H1 (cell line): ENCODE measurements at places on chromosomes 5 and 9. TPM values are rescaled to one million over a fixed set of nuclear protein-coding genes. Genes with fewer than 3 reads are reported as not detected.

GRCh38 chr5:139711906-139712224, 63.7 kb downstream of the CXXC5 start:
- peaks cover 33% of the 10 kb centered on the region for H3K4me1 ChIP-seq
- peaks cover 10% of the 10 kb centered on the region; the same call in 1 of the 2 replicates for H3K27me3 ChIP-seq
- no peaks in the 10 kb centered on the region for H3K36me3 ChIP-seq
- peak; percentile 78 for DNase-seq
- peak overlapping the region; percentile 44 for H3K4me3 ChIP-seq

GRCh38 chr5:67983251-67984110, 232.1 kb upstream of the PIK3R1 start:
- no peaks in the 10 kb centered on the region for H3K36me3 ChIP-seq
- H3K4me3 ChIP-seq: no peak overlapping the region
- DNase-seq: no peak
- H3K27me3 ChIP-seq: no peaks in the 10 kb centered on the region
- H3K4me1 ChIP-seq: no peaks in the 10 kb centered on the region

GRCh38 chr9:89810431-89810830, 205.6 kb downstream of the GADD45G start:
- no peak overlapping the region for H3K27ac ChIP-seq
- H3K36me3 ChIP-seq: no peaks in the 10 kb centered on the region
- H3K27me3 ChIP-seq: no peaks in the 10 kb centered on the region
- peaks cover 5% of the 10 kb centered on the region for H3K4me1 ChIP-seq
- no peak for DNase-seq

GRCh38 chr9:110105107-110105506, 102.9 kb downstream of the C9orf152 start:
- no peak overlapping the region for H3K27ac ChIP-seq
- peaks cover 33% of the 10 kb centered on the region for H3K4me1 ChIP-seq
- peaks cover 3% of the 10 kb centered on the region; the same call in 1 of the 2 replicates for H3K36me3 ChIP-seq
- H3K27me3 ChIP-seq: no peaks in the 10 kb centered on the region
- no peak for DNase-seq

- no peaks in the 10 kb centered on the region for H3K36me3 ChIP-seq
- no peak overlapping the region for H3K27ac ChIP-seq
- H3K4me3 ChIP-seq: no peak overlapping the region
- H3K27me3 ChIP-seq: no peaks in the 10 kb centered on the region
Measured at GRCh38 chr9:16121601-16122286, 568.9 kb downstream of the CCDC171 start.

DNA sequence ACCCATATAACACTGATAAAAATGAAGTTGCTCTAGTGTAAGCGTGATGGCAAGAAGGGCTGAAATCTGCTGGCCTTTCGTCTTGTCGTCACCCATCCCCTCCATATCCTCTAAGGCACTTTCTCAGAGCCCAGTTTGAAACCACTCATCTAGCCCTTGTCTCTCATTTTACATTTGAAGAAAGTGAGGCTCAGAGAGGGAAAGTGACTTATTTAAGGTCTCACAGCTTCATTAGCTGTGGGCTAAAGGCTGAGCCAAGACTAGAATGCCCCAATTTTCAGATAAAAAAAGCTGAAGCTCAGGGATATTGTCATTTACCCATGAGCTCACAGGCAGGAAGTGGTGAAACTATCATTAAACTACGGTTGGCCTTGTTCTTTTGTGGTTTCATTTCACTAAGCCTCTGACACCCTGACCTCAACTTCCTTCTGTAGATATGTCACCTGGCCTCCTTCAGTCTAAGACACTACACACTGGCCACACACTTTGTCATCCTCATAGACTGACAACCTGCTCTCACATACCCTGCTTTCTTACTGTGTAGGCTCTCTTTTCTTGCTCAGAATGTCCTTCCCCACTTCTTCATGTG, 176.7 kb upstream of the DMAC1 start:
- no peak overlapping the region for H3K4me3 ChIP-seq
- H3K27me3 ChIP-seq: no peaks in the 10 kb centered on the region
- no peak overlapping the region for H3K27ac ChIP-seq
- H3K4me1 ChIP-seq: no peaks in the 10 kb centered on the region
- no peaks in the 10 kb centered on the region for H3K36me3 ChIP-seq
- DNase-seq: no peak

GRCh38 chr9:38126730-38127129, 57.7 kb upstream of the SHB start:
- no peak overlapping the region for H3K27ac ChIP-seq
- H3K4me3 ChIP-seq: no peak overlapping the region
- no peak for DNase-seq
- no peaks in the 10 kb centered on the region for H3K36me3 ChIP-seq

- peaks cover 7% of the 10 kb centered on the region for H3K4me1 ChIP-seq
- H3K27me3 ChIP-seq: no peaks in the 10 kb centered on the region
- H3K27ac ChIP-seq: no peak overlapping the region
- H3K36me3 ChIP-seq: no peaks in the 10 kb centered on the region
Measured at GRCh38 chr9:133420392-133420827, 1.8 kb upstream of the ADAMTS13 start.

- H3K36me3 ChIP-seq: peaks cover 43% of the 10 kb centered on the region
- no peaks in the 10 kb centered on the region for H3K4me1 ChIP-seq
- H3K27me3 ChIP-seq: no peaks in the 10 kb centered on the region
- H3K4me3 ChIP-seq: no peak overlapping the region
Measured at GRCh38 chr5:6597557-6597956, 35.3 kb downstream of the NSUN2 start.

- H3K36me3 ChIP-seq: no peaks in the 10 kb centered on the region
- no peaks in the 10 kb centered on the region for H3K4me1 ChIP-seq
- no peak for DNase-seq
- no peaks in the 10 kb centered on the region for H3K27me3 ChIP-seq
- no peak overlapping the region for H3K4me3 ChIP-seq
- no peak overlapping the region for H3K27ac ChIP-seq
Measured at GRCh38 chr5:155222393-155222792, 208.8 kb downstream of the KIF4B start.

DNA sequence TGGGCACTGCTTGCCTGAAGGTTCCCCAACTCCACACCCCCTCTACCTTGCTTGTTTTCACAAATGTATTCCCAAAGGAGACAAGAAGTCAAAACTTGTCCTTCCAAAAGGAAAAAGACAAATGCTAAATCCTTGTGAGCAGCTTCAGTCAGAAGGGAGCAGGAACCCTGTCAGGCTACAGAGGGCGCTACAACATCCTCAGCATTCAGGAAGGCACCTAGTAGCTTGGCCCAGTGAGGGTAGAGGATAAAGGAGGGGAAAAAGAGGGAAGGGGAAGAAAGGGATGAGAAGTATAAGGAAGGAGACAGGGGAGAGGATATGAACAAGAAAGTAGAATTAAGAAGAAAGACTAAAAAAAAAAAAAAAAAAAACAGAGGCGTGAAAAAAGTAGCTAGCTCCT, 97.5 kb downstream of the MLLT3 start:
- H3K4me1 ChIP-seq: no peaks in the 10 kb centered on the region
- H3K27me3 ChIP-seq: no peaks in the 10 kb centered on the region
- H3K36me3 ChIP-seq: no peaks in the 10 kb centered on the region
- no peak overlapping the region for H3K27ac ChIP-seq

- no peaks in the 10 kb centered on the region for H3K27me3 ChIP-seq
- H3K4me3 ChIP-seq: no peak overlapping the region
Measured at GRCh38 chr9:98763986-98764745, 32.2 kb downstream of the ANKS6 start.

GRCh38 chr5:128290152-128290858, 206.7 kb downstream of the SLC12A2 start:
- no peak overlapping the region for H3K4me3 ChIP-seq
- no peak overlapping the region for H3K27ac ChIP-seq
- no peaks in the 10 kb centered on the region for H3K4me1 ChIP-seq
- H3K36me3 ChIP-seq: no peaks in the 10 kb centered on the region
- no peaks in the 10 kb centered on the region for H3K27me3 ChIP-seq

DNA sequence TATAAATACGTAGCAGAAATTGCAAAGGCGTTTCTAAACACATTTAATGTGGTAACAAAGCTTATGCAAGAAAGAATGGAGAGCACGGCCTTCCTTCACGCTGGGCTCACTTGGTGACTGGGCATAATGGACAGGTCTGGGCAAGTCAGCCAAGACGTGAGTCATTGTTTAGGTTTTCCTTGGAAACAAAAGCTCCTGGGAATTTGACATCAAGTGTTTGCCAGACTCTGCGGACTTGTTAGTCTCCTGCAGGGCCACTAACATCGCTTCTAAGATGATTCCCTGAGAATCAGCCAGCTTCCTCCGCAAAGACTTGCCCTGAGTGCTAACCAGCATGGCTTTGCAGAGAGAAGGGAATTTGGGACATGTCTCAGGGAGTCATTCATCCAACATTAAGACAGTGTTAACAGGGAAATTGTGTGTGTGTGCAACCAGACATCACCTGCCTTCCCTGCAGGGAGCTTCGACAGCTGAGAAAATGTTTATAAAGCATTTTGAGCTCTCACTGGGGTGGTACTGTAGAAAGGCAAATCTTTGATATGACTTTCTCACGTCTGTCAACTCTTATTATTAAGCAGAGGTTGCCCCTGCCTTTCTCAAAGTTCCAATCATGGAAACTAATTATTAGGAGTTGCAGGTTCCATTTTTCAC, 182.5 kb downstream of the NTRK2 start:
- H3K36me3 ChIP-seq: no peaks in the 10 kb centered on the region
- peak; percentile 54 for DNase-seq
- no peak overlapping the region for H3K4me3 ChIP-seq
- no peaks in the 10 kb centered on the region for H3K27me3 ChIP-seq

DNA sequence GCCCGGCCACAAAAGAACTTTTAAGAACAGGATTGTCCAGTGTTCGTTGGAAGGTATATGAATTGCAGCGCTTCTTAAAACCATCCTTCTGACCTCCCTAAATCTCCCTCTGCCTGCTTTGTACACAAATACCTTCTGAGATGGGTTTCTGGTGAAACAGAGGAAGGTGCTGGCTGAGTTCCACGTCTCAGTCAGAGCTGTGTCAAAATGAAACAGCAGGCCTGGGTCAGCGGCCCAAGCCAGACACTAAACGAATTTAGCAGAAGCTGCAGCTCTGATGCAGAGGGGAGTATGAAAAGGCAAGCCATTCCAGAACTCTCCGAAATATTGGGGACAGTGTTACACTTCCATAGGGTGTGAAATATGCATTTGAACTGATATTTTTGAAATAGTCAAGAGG, 37.8 kb upstream of the CRB2 start:
- H3K27me3 ChIP-seq: no peaks in the 10 kb centered on the region
- no peak for DNase-seq
- H3K4me3 ChIP-seq: no peak overlapping the region
- H3K27ac ChIP-seq: no peak overlapping the region
- H3K36me3 ChIP-seq: no peaks in the 10 kb centered on the region

- no peaks in the 10 kb centered on the region for H3K4me1 ChIP-seq
- no peak for DNase-seq
- H3K4me3 ChIP-seq: no peak overlapping the region
- H3K27me3 ChIP-seq: no peaks in the 10 kb centered on the region
- no peak overlapping the region for H3K27ac ChIP-seq
Measured at GRCh38 chr5:73654819-73655318, 28.9 kb downstream of the ARHGEF28 start.

DNA sequence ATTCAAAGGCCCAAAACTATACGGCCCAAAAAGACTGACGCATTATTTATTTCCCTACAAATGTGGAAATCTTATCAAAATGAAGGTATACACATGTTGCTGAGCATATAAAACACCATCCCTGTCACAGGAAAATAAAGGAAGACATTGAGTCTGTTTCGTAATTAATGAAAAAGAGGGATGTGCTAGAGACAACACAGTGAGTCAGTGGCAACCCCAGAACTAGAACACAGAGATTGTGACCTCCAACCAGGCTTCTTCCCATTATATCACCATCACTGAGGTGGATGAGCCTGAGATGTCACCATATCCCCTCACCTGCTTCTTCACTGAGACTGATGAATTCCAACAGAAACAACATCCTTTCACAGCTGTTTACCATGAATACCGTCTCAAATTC, 3.8 kb downstream of the NDUFA8 start:
- no peak overlapping the region for H3K4me3 ChIP-seq
- DNase-seq: no peak
- no peaks in the 10 kb centered on the region for H3K4me1 ChIP-seq
- H3K36me3 ChIP-seq: no peaks in the 10 kb centered on the region

DNA sequence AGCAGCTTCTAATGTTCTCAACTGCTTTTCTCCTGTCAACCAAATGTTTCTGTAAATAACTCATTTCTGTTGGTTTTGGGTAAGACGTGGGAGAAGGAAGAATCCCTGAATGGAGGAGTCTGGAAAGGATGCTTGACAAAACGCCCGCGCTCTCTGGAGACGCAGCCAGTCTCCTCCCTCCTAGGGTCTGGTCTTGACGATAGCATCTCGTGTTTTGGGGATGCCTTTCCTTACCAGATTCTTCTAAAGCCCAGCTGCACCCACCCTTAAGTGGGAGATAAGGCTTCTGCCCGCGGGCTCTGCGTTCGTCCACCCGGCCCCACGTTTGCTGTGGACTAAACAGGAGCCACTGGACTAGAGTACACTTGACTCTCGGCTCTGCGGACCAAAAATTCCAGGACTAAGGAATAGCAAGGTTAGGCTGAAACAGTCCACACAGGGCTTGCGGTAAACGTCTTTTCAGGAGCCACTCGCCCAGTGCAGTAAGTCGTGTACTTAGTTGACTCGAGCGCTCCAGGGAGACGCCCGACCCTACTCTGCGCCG, 491 bp upstream of the CTSL start:
- no peaks in the 10 kb centered on the region for H3K36me3 ChIP-seq
- no peaks in the 10 kb centered on the region for H3K4me1 ChIP-seq
- no peaks in the 10 kb centered on the region for H3K27me3 ChIP-seq
- H3K4me3 ChIP-seq: peak overlapping the region; percentile 60

GRCh38 chr5:179920175-179920574, 12.5 kb upstream of the TBC1D9B start:
- DNase-seq: no peak
- no peak overlapping the region for H3K4me3 ChIP-seq
- H3K36me3 ChIP-seq: no peaks in the 10 kb centered on the region
- H3K4me1 ChIP-seq: peaks cover 8% of the 10 kb centered on the region

DNA sequence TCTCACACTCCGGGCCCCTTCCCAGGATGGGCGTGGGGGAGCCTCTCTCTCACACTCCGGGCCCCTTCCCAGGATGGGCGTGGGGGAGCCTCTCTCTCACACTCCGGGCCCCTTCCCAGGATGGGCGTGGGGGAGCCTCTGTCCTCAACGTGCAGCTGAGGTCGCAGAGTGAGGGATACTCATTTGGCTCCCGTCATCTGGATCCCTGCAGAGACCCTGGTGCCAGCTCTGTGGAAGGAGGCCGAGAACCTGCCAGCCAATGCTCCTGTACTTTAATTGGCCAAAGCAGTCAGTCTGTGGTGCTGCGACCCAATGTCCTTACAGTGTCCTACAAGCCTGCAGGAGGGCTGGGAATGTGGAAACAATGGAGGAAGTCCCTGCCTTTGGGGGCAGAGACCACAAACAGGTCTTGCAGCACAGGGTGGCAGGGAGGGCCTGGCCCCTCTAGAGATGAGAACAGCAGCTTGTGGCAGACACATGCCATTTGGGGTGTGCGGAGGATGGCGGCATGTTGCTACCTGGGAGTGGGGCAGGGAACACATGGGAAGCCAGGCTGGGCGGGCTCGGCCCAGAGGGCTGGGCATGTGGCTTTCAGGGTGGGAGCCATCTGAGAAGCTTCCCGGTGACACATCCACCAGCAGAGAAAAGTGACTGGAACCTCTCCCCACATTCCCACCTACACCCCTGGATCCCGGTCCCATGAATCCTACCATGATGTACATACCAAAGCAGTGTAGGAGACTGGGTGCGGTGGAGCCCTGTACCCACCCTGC, 13.6 kb upstream of the MRNIP start:
- no peak overlapping the region for H3K27ac ChIP-seq
- no peaks in the 10 kb centered on the region for H3K27me3 ChIP-seq
- H3K36me3 ChIP-seq: peaks cover 11% of the 10 kb centered on the region

The C1QTNF3 gene
- 0.82 and 1.0 TPM in 2 replicates for total RNA-seq

The IRGM gene
- total RNA-seq: not detected in 2 replicates

The FAM153A gene
- total RNA-seq: not detected in 2 replicates

The COL23A1 gene
- 4.7 and 5.9 TPM in 2 replicates for total RNA-seq

The SH3TC2 gene
- 0.77 and 0.80 TPM in 2 replicates for total RNA-seq

The C5orf52 gene
- not detected in 2 replicates for total RNA-seq

The ANKRD18A gene
- total RNA-seq: 4.0 and 13.2 TPM in 2 replicates

The ZNF782 gene
- 5.2 and 7.4 TPM in 2 replicates for total RNA-seq

The LHX6 gene
- 1.2 and 1.9 TPM in 2 replicates for total RNA-seq

The DDX4 gene
- total RNA-seq: 0.15 TPM in 1 of 2 replicates, not detected in the other

The TLE1 gene
- total RNA-seq: 91.0 and 91.6 TPM in 2 replicates
